ENCODE measurements at places on chromosomes 12 and 14.

DNA sequence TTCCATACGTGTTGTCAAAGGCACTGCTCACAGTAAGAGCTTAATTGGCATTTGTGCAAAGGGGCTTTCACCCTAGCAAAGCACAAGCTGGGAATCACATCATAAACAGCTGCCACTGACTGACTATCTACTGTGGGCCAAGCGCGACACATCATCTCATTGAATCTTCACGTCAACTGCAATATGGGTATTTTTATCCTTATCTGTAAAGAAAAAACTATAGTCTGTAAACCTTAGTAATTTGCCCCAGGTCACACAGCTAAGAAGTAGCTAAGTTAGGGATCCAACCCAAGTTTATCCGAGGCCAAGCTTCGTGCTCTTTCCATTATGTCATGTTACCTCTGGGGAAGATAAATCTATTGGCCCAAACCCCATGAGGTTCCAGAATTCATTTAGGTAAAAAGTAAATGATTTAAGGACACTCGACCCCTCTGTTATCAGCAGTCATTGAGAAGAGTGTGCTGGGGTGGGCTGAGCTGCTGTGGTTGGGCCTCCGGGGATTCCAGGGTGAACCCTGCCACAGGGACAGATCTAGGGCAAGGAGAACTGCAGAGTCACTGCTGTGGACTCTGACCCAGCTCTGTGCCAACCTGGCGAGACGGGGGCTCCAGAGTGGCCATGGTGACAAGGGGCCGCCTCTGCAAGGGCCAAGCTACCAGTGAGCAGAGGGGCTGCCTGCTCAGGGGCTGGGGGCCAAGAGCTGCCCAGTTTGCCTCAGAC is 27.6 kb downstream of the NCKAP5L start:
- no peak for DNase-seq

GRCh38 chr12:94133964-94134795 is 14.2 kb upstream of the PLXNC1 start:
- no peak for DNase-seq

DNA sequence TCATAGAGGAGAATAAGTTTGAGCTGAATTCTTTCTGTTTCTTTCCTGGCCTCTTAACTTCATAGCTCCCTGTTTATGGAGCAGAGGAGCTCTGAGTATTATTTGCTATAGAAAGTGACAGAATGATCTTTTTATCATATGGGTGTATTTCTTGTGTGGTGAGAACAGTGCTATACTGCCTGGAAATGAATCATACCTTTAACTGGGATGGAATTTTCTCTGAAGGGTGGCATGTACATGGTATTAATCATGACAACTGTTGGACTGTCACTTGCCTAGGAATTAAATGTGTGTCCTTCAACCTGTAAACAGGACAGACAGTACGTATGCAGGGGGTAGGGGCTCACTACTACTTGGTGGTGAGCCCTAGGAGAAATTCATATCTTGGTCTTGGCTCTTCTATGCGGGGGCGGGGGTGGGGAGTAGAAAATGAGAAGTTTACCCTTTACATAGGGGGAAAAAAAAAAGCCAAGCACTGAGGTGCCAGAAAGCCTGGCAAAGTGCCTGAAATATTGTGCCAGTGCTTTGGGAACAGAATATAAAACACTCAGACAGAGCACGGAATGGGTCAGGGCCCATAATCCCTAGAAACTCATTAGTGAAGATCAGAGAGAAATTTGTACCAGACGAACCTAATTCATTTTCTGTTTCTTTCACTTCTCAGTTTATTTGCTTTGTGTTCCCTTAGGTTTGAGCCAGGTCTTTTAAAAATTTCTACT is 33.8 kb downstream of the ARMH4 start:
- no peak for DNase-seq

GRCh38 chr12:53236443-53237111 is 4.6 kb upstream of the RARG start:
- no peak for DNase-seq

DNA sequence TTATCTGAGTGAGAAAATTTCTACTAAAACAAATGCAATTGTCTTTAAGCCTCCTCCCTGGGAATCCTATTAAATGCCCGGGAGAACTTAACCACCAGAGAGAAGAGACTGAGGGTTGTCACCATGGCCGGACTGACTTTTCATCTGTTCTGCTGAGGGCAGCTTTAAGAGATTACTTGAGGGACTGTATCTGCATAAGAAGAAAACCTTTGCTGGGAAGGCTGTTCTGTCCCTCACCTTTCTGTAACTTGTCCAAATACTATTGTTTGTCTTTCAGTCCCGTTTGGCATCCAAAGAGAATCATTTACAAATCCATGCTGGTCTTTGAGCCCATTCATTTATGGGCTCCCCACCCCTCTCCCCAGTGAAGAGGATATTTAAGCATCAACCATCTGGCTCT is 306.3 kb upstream of the FLRT2 start:
- no peak for DNase-seq

- no peak for DNase-seq
Observed at GRCh38 chr12:50047693-50048250, 9.6 kb upstream of the ASIC1 start.

DNA sequence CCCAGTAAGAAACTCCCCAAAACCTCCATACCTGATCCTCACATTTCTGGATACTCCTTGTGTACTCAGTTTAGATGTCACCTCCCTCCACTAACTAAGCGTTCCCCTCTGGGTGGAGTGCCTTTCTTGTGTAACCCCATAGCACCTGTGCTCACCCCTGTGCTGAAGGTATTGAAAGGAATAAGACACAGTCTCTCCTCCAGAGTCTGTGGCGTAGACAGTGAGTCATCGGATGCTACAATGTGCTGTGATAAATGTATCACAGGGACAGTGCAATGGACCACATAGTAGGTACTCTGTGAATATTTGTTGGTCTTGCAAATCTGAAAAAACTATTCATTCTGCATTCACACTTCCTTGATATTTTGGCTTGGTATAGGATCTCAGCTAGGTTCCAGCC is 30.8 kb downstream of the TSPAN9 start:
- no peak for DNase-seq

DNA sequence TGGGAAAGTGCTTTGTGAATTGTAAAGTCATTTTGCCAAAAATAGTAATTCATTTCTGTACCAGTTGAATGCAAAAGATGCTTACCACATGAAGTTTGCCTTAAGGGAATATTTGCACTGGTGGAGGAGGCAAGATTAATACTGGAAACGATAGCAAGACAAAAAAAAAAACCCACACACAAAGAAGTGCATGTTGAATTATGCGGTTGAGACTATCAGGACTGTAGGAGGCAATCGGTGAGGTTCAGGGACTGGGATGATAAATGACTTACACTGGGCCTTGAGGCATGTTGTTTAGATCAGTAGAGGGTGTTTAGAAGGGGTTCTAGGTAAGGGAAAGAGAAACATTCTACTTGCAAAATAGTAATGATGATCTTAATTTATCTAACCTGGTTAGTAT is 142.2 kb upstream of the HMGA2 start:
- no peak for DNase-seq
